Tibial nerve (tissue), 4 donors: ENCODE measurements at places on chromosomes 1 and 21. TPM values are rescaled to one million over a fixed set of nuclear protein-coding genes. Genes with fewer than 3 reads are reported as not detected.

ITLN2 gene
- total RNA-seq, result not detected

ANKRD35 gene
- 2.7 TPM for total RNA-seq

LRRC8C gene
- 22.2 TPM for total RNA-seq

KDM5B gene
- total RNA-seq, result 42.5 TPM

ADAMTS1 gene
- total RNA-seq, result 294 TPM

NES gene
- total RNA-seq, result 59.9 TPM

SELENBP1 gene
- total RNA-seq, result 159 TPM

DNA sequence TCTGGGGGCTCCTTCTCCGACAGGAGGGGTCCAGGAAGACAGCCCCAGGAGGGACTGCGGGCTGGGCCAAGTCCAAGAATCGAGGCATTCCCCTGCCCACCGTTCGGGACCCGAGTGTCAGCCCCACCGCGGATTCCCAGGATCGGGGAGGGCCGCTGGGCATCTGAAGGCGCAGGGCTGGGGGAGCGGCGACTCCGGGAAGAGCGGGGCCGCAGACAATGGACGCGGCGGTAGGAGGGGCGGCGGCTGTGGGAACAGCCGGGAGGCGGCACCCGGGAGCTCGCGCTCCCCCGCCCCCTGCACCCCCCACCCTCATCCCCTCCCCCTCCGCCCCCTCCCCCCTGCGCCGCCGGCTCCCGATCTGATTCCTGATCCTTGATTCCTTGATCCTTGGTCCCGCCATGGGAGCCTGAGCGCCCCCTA is at the start of gene VANGL2:
Gene VANGL2, plus strand, starts transcription at position 342 of the 423 bp plus-strand sequence. CDS start 15,274 bp downstream, outside the sequence.
- H3K27me3 ChIP-seq, result no peaks in the 10 kb centered on the region
- no peaks in the 10 kb centered on the region for H3K4me1 ChIP-seq
- H3K4me3 ChIP-seq, result peak within 1 kb of the TSS; percentile 62
- peak within 1 kb of the TSS; percentile 86 for H3K27ac ChIP-seq
- peak; percentile 47 for DNase-seq

DNA sequence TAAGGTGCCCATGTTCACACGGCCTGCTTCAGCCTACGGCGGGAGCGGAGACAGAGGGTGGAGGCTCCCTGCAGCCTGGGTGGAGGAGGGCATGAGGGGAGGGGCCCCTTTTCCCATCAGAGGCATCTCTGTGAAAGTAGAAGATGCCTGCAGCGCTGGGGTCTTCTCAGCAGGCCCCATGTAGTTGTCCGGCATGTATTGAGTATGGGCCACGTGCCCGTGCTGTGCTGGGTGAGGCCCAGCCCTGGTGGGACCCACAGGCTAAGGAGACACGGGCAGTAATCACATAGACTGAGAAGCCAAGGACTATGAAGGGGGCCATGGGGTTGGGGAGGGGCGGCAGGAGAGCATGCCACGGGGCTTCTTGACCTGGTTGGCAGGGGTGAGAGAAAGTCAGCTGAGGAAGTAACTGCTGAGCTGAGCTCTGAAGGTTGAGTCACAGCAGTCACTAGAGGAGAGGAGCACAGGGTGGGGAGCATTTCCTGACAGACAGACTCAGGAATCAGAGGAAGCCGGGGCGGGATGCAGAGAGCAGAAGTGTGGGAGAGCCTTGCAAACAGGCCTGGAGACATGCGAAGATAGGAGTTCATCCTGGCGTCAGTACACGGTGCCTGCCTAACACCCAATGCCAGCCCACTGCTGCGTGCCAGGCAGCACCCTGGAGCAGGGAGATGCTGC is 21.6 kb downstream of the PSEN2 start:
- H3K4me3 ChIP-seq, result no peak overlapping the region
- no peaks in the 10 kb centered on the region for H3K27me3 ChIP-seq
- H3K27ac ChIP-seq, result no peak overlapping the region

GRCh38 chr1:37676281-37677142 is 15.8 kb upstream of the CDCA8 start:
- H3K27ac ChIP-seq, result peak overlapping the region; percentile 19
- H3K27me3 ChIP-seq, result no peaks in the 10 kb centered on the region
- no peak overlapping the region for H3K4me3 ChIP-seq
- no peaks in the 10 kb centered on the region for H3K4me1 ChIP-seq
- no peak for DNase-seq

GRCh38 chr1:165287329-165287728 is 69.2 kb downstream of the LMX1A start:
- no peaks in the 10 kb centered on the region for H3K4me1 ChIP-seq
- no peaks in the 10 kb centered on the region for H3K36me3 ChIP-seq
- no peak overlapping the region for H3K4me3 ChIP-seq
- H3K27ac ChIP-seq, result no peak overlapping the region

DNA sequence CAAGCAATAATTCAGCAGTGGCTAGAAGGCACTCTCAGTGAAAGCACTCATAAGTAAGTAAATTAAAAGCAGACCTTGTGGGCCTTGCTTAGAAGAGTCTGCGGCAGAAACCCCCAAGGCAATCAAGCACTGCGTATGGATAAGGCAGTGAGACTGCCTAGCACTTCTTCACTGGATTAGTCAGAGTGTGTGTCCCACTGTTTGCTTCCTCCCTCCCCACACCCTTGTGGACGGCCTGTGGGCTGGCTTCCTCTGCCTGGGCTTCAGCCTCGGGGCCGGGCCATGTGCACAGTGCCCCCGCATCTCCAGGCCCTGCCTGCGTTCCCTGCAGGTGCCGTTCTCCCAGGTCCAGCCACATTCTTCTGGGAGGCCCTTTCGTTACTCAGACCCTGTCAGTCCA is 23.8 kb downstream of the AGT start:
- H3K27ac ChIP-seq, result no peak overlapping the region
- peaks cover 94% of the 10 kb centered on the region for H3K36me3 ChIP-seq
- H3K4me1 ChIP-seq, result no peaks in the 10 kb centered on the region
- no peaks in the 10 kb centered on the region for H3K27me3 ChIP-seq
- H3K4me3 ChIP-seq, result no peak overlapping the region

DNA sequence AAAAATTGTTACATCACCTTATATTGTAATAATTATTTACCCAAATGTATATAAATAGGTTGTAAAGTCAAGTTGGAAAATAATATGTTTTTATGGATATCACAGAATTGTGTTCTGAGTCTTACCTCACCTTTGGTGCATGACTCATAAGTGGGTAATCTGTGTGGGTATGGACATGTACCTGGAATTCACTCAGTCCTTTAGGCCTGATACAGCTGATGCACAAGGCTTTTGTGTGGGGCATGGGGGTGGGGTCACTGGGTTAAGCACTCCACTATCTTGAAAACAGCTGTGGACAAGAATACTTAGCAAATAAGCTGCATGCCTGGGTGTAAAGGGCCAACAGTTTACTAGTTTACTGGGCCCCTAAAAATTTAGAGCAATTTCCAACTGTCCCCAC is 34.4 kb downstream of the INKA2 start:
- no peaks in the 10 kb centered on the region for H3K4me1 ChIP-seq
- H3K36me3 ChIP-seq, result no peaks in the 10 kb centered on the region
- H3K27me3 ChIP-seq, result no peaks in the 10 kb centered on the region

DNA sequence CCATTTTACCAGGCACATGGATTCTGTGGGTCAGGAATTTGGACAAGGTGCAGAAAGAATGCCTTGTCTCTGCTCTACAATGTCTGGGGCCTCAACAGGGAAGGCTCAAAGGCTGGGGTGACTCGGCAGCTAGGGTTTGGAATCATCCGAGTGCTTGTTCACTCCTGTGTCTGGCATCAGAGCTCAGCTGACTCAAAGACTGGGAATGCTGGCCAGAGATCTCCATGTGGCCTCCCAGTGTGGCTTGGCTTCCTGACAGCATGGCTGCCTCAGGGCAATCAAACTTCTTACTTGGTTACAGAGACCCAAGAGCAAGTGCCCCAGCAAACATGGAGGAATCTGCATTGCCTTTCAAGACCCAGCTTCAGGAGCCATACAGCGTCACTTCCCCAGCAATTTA is 110.5 kb downstream of the TOMM20 start:
- no peak overlapping the region for H3K4me3 ChIP-seq
- DNase-seq, result no peak
- H3K27ac ChIP-seq, result no peak overlapping the region
- H3K4me1 ChIP-seq, result peaks cover 6% of the 10 kb centered on the region
- H3K27me3 ChIP-seq, result no peaks in the 10 kb centered on the region

DNA sequence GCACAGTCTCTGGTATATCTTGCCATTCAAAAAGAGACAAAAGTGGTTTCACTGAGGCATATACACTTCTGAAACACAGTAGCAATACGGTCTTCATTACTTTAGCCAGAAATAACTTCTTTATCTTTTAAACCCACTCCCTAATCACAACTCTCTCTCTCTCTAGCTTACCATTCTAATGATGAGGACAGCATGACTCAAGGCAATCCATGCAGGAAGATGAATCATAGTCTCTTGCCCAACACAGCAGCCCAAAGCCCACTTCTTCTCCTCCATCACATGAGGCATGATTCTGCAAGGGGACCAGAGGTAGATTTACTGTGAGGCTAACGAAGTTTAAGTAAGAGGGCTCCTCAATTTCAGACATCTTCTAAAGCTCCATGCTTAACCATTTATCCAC is 285.0 kb upstream of the NR5A2 start:
- no peaks in the 10 kb centered on the region for H3K4me1 ChIP-seq
- H3K27ac ChIP-seq, result no peak overlapping the region
- H3K36me3 ChIP-seq, result no peaks in the 10 kb centered on the region
- H3K4me3 ChIP-seq, result no peak overlapping the region

DNA sequence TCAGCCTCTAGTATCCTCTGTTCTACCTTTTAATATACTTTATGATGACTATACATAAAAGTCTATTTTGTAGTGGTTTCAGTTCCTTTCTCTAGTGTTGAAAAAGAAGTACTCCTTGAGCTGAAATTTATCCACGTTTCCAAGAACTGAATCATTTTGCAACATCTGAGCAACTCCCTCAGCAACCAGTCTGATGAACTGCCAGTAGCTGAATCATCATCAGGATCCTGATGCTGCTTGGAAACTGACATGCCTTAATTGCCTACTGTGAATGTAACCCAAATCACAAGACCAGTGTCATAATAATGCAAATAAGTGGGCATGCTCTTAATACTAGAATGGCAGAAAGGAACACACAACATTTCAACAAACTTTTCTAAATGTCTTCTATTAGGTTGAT is 103.3 kb downstream of the CYYR1 start:
- H3K27me3 ChIP-seq, result no peaks in the 10 kb centered on the region
- H3K4me1 ChIP-seq, result no peaks in the 10 kb centered on the region
- no peak overlapping the region for H3K27ac ChIP-seq
- no peak for DNase-seq
- no peaks in the 10 kb centered on the region for H3K36me3 ChIP-seq

DNA sequence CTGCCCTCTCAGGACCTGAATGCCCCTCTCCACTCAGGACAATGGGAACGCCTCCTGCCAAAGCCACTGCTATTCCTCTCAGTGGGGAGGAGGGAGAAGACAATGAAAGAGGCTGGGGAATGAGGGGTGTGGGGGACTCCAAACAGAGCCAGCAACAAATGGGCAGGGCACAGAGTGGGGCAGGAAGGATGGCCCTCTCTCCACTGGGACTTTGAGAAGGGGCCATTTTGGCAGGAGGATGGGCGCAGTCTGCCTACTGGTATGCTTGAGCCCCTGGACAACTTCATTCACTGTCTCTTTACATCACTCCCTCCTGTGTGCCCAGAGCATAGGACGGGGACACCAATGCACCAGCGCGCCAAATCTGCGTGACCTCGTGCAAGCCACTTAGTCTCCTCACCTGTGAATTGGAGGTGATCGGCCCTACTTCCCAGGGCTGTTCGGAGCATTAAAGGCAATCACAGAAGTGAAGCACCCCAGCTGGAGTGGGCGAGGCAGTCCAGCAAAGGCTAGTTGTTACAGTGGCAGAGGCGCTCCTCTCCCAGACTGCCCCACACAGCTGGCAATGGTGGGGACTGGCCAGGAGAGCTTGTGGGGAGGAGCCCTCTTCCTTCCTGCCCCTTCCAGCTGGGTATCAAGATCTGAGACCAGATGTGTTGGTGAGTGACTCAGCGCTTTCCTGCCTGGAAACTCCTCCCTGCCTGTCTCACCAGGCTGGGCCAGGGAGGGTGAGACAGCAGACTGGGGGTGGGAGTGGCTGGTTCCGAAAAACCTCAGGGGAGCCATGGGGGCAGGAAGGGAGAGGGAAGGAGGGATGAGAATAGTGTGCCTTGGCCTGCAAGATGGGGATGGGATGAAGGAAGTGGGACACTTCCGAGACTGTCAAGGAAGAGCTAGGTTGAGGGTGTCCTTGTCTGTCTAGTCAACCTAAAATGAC is 22.4 kb upstream of the SYNC start:
- no peak for DNase-seq
- H3K4me3 ChIP-seq, result no peak overlapping the region
- no peaks in the 10 kb centered on the region for H3K36me3 ChIP-seq
- H3K27ac ChIP-seq, result no peak overlapping the region
- no peaks in the 10 kb centered on the region for H3K27me3 ChIP-seq
